ENCODE measurements at places on chromosomes 12 and 14.

DNA sequence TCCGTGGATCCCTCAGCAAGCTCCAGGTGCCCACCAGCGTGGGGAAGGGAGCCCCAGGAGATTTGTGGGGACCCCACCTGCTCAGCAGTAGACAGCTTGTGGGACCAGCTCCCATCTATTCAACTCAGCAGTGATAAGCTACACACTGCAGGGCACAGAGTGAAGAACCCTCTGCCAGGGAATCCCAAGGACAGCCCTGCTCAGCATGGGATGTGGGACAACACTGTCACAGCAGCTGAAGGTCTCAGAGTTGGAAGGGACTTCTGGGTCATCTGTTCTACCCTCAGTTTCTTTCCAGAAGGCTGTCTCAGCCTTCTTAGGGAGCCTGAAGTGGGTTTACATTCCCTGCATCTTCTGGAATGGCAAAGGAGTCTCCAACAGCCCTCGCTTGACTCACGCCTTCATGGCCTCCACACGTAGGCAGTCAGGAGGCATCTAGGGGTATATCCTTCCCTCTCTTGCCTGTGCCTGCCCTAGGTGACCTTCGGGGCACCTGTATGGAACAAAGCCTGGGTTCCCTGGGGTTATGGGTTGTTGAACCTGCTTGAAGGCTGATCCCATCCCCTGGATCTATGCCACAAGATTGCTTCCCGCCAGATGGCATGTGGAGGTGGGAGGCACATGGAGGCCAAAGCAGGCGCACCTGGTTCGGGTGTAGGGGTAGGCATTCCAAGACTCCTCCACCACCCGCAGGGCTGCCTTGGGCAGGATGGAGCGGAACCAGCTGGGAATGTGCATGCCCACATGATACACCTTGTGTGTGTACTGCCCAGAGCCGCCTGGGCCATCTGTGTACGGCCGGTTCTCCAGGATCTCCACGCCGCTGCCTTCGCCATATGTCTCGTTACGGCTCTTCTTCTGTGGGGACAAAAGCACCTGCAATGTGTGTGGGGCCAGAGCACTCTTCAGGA is 33.0 kb downstream of the ARL6IP4 start:
- no peak for DNase-seq

- DNase-seq = peak; percentile 71
These were observed 14.7 kb downstream of the ITGA5 start for GRCh38 chr12:54404061-54405004.

- DNase-seq = no peak
These were observed 20.7 kb downstream of the SCARB1 start for GRCh38 chr12:124842800-124843510.

DNA sequence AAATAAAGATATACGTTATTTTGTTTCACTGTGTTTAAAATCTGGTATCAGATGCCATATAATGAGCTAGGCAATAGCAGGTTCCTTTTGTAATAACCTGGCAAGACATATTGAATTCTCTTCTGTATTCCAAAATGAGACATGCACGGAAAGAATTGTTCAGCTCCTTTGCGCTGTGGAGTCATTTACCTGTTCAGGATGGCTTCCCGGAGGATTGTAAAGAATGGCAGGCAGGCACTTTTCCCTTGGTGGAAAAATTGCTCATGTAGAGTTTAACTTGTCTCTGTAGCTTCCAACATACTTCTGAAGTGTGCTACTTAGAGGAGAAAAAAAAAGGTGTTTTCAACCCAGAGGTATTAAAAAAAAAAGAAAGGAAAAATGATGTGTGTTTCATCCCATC is 805.2 kb downstream of the GALC start:
- DNase-seq = no peak

DNA sequence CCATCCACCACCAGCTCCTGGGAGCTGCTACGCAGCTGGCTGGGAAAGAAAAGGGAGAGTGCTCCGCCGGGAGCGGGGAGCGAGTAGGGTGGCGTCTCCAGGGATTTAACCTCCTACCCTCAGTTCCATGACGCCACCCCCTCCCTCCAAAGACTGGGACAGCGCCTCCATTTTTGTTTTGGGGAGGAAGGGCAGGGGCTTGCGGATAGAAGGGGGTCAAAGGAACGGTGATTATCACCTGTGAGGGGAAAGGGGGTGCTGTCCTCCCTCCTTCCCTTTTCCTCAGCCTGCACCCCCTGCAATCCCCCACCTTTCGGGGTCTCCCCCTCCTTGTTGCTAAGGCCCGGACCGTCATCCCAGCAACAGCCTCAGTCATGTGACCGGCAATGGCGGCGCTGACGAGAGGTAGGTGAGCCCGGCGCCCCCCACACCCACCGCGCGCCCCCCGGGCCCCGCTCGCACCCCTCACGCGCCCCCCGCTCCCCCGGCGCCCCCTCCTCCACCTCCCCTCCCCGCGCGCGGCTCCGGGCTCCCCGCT is at the start of gene DTX3:
Gene DTX3 (plus strand): TSS at position 371 of the 538 bp plus-strand sequence. CDS start 1,694 bp downstream, outside the sequence.
- DNase-seq = peak; percentile 19

GRCh38 chr14:85079842-85080730 is 449.9 kb upstream of the FLRT2 start:
- DNase-seq = no peak

- DNase-seq = no peak
These were observed 68.6 kb downstream of the C12orf50 start for GRCh38 chr12:87960566-87960965.
